ENCODE measurements at places on chromosomes 4 and X. TPM values are rescaled to one million over a fixed set of nuclear protein-coding genes. Genes with fewer than 3 reads are reported as not detected.

- H3K4me3 ChIP-seq = no peak overlapping the region
- H3K4me1 ChIP-seq = no peaks in the 10 kb centered on the region
- no peak for DNase-seq
- H3K36me3 ChIP-seq = no peaks in the 10 kb centered on the region
- no peaks in the 10 kb centered on the region for H3K27me3 ChIP-seq
- H3K27ac ChIP-seq = no peak overlapping the region
These were observed 319.6 kb upstream of the BMP3 start for GRCh38 chr4:80710748-80711451.

- no peaks in the 10 kb centered on the region for H3K4me1 ChIP-seq
- H3K4me3 ChIP-seq = no peak overlapping the region
- no peaks in the 10 kb centered on the region for H3K27me3 ChIP-seq
These were observed 16.9 kb downstream of the PLP1 start for GRCh38 chrX:103793545-103793940.

DNA sequence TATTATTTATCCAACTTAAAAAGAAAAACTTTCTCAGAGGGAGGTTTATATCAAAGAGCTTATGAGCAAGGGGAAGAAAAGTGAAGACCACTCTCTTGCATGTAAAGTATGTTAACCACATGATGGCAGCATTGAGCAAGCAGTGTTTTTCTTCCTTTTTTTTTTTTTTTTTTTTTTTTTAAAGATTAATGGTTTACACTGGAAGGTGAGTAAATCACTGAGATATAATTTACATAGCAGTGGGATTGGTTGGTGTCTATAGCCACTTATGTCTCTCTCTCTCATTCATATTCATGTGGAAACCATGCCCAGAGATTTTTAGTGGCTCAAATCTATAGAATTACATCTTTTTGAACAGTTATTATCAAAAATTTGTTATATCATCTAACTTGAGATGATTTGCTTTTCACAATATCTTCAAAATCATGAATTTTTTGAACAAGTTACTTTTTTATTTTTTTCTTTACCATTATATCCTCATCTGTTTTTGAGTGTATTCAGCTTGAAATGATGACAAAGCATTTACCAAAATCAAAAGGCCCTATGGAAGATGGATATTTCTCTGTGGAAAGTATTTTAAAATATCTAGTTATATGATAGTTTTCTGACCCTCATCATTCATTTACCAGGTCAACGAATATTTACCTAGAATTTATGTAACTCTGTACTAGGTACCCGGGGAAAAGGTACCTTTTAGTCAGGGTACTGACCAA lies 31.6 kb downstream of the MTHFD2L start:
- no peaks in the 10 kb centered on the region for H3K4me1 ChIP-seq
- H3K4me3 ChIP-seq = no peak overlapping the region
- H3K27ac ChIP-seq = no peak overlapping the region
- no peaks in the 10 kb centered on the region for H3K36me3 ChIP-seq

The MAGEB17 gene
- not detected for total RNA-seq

Data from heart left ventricle (tissue), 16 donors.